GM23338 (cell line): ENCODE measurements at places on chromosomes 5 and 9. TPM values are rescaled to one million over a fixed set of nuclear protein-coding genes. Genes with fewer than 3 reads are reported as not detected.

GRCh38 chr5:98934546-98934945 lies 5.7 kb upstream of the CHD1 start:
- no peak overlapping the region for H3K4me3 ChIP-seq
- H3K27ac ChIP-seq: no peak overlapping the region
- no peaks in the 10 kb centered on the region for H3K36me3 ChIP-seq
- H3K27me3 ChIP-seq: no peaks in the 10 kb centered on the region
- DNase-seq: no peak

GRCh38 chr5:158874343-158874742 lies 225.4 kb downstream of the EBF1 start:
- H3K36me3 ChIP-seq: no peaks in the 10 kb centered on the region
- no peak for DNase-seq
- H3K27ac ChIP-seq: no peak overlapping the region
- H3K4me3 ChIP-seq: no peak overlapping the region
- no peaks in the 10 kb centered on the region for H3K27me3 ChIP-seq
- peaks cover 17% of the 10 kb centered on the region for H3K4me1 ChIP-seq

DNA sequence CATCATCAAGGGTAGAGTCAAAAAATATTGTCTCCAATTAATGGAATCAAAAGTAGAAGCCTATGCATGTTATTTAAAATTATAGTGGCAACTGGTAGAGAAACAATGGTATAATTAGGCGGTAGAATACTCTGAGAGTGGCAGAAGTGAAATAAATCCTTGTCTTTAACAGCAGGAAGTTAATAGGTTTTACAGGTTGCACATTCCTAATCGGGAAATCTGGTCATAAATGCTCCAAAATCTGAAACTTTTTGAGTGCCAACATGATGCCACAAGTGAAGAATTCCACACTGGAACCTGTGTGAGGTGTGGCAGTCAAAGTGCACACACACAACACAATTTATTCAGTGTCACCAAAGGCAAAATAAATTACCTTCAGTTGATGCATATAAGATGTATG lies 433.4 kb downstream of the TAF11L14 start:
- DNase-seq: no peak
- no peak overlapping the region for H3K27ac ChIP-seq
- no peaks in the 10 kb centered on the region for H3K36me3 ChIP-seq
- H3K4me3 ChIP-seq: no peak overlapping the region
- H3K4me1 ChIP-seq: no peaks in the 10 kb centered on the region

DNA sequence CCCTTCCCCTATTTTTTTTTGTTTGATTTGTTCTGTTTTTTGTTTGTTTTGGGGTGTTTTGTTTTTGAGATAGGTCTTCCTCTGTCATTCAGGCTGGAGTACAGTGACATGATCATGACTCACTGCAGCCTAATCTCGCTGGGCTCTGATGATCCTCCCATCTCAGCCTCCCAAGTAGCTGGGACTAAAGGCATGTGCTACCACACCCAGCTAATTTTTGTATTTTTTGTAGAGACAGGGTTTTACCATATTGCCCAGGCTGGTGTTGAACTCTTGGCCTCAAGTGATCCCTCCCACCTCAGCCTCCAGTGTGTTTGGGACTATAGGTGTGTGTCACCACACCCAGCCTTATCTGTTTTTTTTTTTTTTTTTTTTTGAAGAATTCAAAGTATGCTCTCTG lies 605.4 kb downstream of the DNAH5 start:
- no peaks in the 10 kb centered on the region for H3K27me3 ChIP-seq
- DNase-seq: no peak
- no peaks in the 10 kb centered on the region for H3K36me3 ChIP-seq
- no peak overlapping the region for H3K4me3 ChIP-seq
- H3K4me1 ChIP-seq: no peaks in the 10 kb centered on the region
- H3K27ac ChIP-seq: no peak overlapping the region

GRCh38 chr5:141155540-141156374 lies 5.9 kb downstream of the PCDHB6 start:
- no peaks in the 10 kb centered on the region for H3K27me3 ChIP-seq
- H3K27ac ChIP-seq: no peak overlapping the region

SLC1A3 gene
- total RNA-seq: 27.2 and 29.0 TPM in 2 replicates
